GM04503 (cell line): ENCODE measurements at places on chromosomes 4 and X.

GRCh38 chr4:165506849-165507248, 128.0 kb downstream of the CPE start:
- no peak for DNase-seq

DNA sequence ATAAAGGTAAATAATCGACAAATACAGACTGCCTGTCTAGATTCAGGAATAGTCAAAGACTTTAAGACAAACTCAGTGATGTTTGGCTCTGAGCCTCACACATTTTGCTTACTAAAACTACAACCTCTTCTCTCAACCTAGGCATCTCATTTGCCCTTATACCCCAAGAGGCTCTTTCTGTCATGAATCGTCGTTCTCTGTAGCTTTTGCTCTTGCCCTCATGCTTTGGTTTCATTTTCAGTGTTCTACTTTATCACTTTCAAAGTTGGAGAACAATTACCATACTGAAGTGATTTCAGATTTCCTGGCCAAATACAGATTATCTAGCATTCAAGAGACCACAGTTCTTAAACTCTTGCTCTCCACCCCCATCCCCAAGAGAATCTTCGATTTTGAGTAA, 114.1 kb upstream of the RAP2C start:
- no peak for DNase-seq

DNA sequence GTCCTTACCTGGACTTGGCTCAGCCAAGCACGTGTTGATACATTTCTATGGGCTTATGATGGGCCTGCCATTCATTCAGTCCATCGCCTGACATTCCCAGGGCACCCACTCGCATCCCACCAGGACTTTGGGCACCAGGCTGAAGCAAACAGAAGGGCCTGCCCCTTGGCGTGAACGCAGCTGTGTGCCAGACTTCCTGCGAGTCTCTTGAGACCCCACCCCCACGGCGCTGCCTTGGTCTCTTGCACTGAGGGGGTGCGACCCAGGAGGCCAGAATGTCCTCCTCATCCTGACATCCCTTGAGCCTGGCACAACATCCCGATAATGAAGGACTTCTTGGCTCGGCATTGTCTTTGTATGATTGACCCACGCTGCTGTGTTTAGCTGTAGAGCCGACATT, 1.5 kb upstream of the PSAPL1 start:
- no peak for DNase-seq

DNA sequence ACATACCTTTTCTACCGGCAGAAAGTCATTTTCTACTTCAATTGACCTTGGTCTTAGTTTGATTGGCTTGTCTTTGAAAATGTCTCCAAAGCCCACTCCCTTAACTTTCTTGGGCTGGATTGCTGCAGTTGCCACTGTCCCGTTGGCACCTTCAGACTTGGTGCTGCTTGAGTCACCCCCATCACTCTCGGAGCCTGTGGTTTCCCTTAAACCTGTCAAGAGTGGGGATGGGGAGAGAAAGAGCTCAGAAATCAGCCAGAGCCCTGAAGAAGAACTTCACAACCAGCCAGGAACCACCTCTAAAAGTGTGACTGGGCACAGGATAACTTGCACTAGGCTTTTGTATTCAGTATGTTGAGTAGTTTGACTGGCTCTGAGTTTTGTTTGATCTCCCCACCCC, 168.5 kb upstream of the MAP3K15 start:
- no peak for DNase-seq

DNA sequence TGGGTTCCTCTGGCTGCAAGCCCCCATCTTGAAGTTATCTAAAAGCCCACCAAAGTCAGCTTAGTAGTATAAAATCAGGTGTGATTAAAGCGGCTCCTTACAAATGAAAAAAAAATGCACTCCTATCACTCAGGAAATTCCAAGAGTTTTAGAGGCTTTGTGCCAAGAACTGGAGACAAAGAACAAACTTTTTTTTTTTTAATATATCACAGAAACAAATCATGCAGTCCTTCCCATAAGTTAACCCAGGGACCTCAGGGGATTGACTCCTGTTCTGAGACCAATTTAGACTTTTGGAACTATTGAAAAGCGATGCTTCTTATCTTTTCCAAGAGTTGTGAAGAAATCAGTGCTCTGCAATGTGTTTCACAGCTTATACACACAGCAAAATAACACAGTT, 53.6 kb downstream of the HHIP start:
- no peak for DNase-seq

DNA sequence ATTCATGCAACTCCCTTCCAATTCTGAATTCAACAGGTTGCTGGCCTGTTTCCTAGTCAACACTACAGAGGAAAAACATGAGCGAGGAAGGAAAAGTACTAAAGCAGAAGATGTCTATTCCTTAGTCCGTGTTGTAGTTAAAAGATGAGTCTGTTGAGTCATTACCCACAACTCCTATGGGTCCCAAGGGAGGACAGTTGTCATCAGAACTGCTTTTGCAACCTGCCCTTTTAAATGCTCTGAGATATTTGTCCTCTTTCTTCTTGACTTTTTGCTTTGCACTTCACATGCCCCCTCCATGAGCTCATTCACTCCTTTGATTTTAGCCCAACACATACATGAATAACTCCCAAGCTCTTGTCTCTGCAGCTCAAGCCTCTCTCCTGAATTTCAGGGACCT, 119.2 kb downstream of the CORIN start:
- DNase-seq: no peak

DNA sequence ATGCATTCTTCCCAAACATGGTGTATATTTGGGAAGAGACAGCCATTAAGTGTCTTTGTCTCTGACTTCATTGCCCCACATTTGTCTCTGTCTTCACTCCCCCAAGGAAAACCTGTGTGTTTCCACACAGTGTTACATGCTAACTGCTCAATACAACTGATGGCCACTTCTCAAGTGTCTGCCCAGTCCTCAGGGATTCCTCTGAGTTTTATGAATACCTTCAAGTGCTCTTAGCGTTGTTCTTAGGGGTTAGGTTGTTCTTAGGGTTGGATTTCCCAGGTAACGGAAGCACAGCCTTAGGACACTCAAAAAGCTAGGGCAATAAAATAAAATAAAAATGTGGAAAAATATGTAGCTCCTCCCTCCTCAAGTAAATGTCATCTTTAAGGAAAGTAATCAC, 64.7 kb upstream of the PLAC8 start:
- DNase-seq: no peak

GRCh38 chrX:47502316-47503125, 19.5 kb upstream of the ZNF41 start:
- peak; percentile 68 for DNase-seq

- DNase-seq: no peak
Measured at GRCh38 chrX:867966-868647, 237.5 kb downstream of the SHOX start.

GRCh38 chr4:132101526-132101925, 1047.6 kb upstream of the PCDH10 start:
- peak; percentile 50 for DNase-seq

GRCh38 chrX:153806999-153807575, 12.6 kb downstream of the SSR4 start:
- no peak for DNase-seq

DNA sequence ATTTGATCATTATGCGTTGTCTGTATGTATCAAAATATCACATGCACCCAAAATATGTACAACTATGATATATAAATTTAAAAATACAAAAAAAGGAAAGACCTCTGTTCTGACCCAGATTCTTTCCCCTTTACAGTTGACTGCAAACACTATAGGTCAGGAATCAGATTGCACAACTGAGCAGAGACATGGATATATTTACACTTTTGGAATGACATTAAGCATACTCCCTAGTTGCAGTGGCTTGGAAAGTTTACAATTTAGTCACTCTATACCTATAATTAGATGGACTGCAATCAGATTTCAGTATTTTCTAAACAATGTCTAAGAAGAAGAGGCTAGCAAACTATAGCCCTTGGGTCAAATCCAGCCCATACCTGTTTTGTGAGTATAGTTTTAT, 98.5 kb upstream of the INPP4B start:
- DNase-seq: no peak

GRCh38 chr4:4260185-4260751, 12.2 kb upstream of the TMEM128 start:
- DNase-seq: no peak

DNA sequence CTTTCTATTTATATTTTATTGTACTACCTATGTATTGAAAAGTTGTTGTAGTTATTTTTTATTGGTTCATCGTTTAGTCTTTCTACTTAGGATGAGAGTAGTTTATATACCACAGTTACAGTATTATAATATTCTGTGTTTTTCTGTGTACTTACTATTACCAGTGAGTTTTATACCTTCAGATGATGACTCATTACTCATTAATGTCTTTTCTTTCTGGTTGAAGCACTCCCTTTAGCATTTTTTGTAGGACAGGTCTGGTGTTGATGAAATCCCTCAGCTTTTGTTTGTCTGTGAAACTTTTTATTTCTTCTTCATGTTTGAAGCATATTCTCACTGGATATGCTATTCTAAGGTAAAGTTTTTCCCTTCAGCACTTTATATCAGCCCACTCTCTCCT, 7.7 kb downstream of the LUZP4 start:
- DNase-seq: no peak

DNA sequence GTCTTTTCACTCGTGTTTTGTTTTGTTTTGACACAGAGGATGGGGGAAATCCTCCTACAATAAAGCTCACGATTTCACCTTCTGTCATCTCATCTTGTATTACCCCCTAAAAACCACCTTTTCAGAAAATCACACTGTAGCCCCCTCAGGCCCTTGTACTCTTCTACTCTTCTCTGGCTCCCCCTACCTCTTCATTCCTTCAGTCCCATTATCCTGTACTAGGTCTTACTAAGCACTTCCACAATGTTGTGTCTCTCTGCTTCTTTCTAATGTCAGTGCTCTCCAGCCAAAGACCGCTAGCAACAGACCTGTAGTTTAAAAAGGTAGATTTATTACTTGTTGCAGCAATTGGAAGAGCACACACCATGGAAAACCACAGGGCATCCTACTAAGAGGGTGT, 30.0 kb upstream of the RNF128 start:
- no peak for DNase-seq

DNA sequence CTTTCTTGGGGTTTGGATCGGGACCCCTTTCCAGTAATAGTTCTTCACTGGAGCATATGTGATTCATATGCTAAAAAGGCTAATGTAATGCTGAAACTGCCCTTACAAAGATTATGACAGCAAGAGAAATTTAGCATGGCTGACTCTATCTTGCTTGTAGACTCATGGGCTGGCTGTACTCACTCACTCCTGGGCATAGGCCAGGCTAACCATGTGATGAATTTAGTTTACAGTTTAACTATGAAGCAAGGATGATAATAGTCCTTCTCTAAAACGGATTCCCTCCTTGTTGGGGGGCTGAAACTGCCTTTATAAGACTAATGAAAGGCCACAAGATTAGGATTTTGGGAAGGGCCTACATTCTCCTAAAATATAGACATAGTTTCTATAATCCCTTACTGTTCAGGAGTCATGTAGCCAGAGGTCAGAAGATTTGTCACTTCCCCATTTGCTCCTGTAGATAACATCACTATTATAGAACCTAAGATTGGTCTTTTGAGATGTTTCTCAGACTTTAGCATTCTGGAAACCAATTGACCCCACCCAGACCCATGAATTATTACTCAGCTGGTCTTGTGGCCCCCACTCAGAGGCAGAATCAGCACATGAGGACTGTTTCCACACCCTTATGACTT, 20.8 kb upstream of the CEP135 start:
- DNase-seq: no peak

DNA sequence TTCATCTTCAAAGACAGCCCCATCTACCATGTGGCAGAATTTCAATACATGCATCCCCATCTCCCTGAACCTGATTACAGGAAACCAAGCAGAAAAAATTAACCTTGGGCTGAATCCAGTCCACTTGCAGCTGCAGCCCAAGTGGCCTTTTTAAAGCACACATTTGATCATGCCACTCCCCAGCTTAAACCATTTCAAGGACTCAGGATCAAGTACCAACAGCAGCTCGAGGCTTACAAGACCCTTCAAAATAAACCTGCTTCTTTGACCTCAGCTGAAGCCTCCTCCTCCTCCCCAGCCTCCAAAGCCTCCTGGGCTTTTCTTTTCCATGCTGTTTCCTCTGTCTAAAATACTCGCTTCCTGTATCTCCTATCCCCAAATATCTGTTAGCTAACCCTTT, 50.7 kb upstream of the KIT start:
- DNase-seq: no peak

- no peak for DNase-seq
Measured at GRCh38 chrX:133604801-133605200, 189.5 kb upstream of the GPC4 start.

GRCh38 chr4:184424993-184425758, 49.2 kb downstream of the IRF2 start:
- no peak for DNase-seq

- DNase-seq: no peak
Measured at GRCh38 chrX:55697381-55697780, 20.2 kb upstream of the RRAGB start.

- DNase-seq: peak; percentile 26
Measured at GRCh38 chrX:12210971-12211370, 72.7 kb downstream of the FRMPD4 start.

- no peak for DNase-seq
Measured at GRCh38 chr4:121370729-121371325, 10.0 kb downstream of the QRFPR start.

DNA sequence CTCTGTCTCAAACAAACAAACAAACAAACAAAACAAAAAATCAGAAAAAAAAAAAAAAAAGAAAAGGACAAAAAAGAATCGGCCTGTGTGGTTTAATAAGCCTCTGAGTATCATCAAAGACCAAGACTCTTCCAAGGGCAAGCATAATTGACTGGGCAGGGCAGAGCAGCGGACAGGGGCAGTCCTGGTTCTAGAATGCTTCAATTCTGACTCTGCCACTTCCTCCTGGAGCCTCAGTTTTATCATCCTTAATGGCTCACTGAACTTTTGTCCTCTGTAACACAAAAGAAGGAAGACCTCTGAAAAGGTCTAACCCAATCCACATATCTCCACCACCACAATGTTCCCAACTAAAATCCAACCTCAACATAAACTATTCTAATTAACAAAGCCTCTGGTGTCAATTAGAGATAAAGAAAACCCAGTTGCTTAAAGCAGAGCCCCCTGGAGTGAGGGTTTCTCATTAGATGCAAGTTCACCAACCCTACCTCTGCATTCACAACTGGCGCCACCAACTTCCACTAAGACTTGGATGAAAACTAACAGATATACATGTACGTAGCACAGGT, 51.7 kb downstream of the TBC1D9 start:
- DNase-seq: no peak

GRCh38 chrX:69189576-69190371, 24.5 kb upstream of the PJA1 start:
- DNase-seq: no peak

- DNase-seq: no peak
Measured at GRCh38 chr4:185761352-185762235, 50.4 kb downstream of the SORBS2 start.

GRCh38 chr4:123676071-123676889, 279.7 kb downstream of the SPRY1 start:
- DNase-seq: no peak

GRCh38 chr4:46016306-46016705, 107.5 kb downstream of the GABRG1 start:
- no peak for DNase-seq

DNA sequence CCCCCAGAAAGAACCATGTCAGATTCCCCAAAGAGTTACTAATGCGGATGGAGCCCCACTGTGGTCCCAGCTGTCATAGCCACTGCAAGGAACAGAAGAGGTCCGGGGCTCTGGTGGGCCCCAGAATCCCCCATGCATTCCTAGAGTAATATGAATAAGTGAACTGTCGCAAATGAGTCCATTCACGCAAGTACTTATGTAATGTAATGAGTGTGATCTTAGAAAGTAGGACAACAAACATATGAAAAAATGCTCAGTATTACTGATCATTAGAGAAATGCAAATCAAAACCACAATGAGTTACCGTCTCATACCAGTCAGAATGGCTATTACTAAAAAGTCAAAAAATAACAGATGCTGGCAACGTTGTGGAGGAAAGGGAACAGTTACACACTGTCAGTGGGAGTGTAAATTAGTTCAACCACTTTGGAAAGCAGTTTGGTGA, 141.5 kb upstream of the RBPJ start:
- DNase-seq: no peak
